Right ventricle myocardium inferior (tissue), 1 donor: ENCODE measurements at places on chromosomes 12 and 14.

- no peak for DNase-seq
Observed at GRCh38 chr12:99389751-99390150, 257.8 kb upstream of the GARIN6 start.

DNA sequence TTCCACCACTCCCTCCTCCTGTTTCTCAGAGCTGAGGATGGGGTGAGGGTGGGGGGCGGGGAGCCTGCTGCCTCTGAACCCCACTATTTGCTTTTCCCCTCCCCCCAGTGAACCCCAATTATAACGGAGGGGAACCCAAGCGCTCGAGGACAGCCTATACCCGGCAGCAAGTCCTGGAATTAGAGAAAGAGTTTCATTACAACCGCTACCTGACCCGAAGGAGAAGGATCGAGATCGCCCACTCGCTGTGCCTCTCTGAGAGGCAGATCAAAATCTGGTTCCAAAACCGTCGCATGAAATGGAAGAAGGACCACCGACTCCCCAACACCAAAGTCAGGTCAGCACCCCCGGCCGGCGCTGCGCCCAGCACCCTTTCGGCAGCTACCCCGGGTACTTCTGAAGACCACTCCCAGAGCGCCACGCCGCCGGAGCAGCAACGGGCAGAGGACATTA, 1.1 kb downstream of the HOXC4 start:
- no peak for DNase-seq

DNA sequence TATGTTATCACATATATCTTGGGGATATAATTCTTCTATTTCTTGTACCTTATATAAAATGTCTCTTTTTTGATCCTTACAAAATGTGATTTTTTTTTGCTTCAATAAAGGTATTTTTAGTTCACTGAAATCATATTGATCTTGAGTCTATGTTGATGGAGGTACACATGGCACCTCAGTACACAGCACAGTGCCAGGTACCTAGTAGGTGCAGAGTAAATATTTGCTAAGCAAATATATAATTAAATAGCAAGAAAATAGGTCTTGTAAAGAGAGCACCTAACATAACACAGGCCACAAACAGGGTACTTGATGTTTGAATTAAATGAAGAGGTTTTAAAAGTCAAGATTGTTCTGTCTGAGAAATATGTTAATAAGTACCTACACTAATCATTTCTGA, 69.7 kb downstream of the CIT start:
- no peak for DNase-seq

- DNase-seq = no peak
Observed at GRCh38 chr12:54932038-54932437, 52.5 kb downstream of the TESPA1 start.

GRCh38 chr14:75401361-75401760, 26.5 kb upstream of the JDP2 start:
- DNase-seq = peak; percentile 75

DNA sequence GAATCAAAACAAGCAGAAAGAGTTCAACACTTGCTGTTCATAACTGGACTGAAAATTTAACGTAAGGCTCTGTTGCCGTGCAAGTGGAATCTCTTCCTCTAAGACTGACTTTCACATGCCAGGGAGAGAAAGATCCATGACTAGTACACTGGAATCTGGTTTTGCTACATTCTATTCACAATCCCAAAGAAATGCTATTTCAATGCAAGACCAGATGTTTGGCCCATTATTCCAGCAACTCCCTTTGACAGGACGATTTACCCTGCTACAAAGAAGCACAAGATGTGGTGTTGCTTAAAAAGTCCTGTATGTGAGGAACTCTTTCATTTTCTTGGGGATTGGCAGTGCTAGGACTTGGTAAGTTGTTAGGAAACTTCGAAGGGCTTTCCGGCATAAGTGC, 17.4 kb downstream of the RFC5 start:
- no peak for DNase-seq

DNA sequence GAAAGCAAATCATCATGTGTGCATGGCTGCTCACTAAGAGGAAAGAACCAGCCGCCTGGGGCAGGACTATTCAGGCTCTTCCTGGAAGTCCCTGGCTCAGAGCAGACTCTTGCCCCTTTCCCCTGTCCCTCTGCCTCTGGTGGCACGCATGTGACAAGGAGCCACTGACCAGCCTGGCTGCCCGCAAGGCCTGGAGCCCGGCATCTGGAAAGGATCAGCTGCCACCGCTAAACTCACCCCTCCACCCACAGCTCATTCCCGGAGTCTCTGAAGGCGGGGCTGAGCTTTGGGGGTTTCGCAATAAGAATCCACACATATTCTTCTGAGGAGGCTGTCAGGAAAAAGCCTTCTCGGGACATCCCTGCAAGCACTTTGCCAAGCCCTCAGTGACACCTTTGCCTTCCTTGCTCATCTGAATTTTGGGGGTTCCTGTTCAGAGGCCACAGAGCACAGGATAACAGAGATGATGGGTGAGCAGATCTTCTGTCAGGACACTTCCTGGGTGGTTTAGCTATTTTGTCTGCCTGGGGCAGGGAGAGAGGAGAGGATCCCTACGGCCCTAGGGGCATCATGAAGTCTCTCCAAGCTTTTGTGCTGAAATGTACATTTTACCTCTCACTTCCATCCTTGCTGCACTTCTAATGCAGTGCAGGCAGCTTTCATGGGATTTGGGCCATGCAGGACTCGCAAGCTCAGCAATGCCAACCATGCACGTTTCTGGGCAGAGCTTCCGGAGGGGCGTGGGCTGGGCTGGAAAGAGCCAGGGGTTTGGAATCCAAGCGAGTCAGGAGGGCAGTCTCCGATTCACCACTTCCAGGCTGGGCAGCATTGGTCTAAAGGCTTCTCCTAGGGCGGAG, 124.8 kb upstream of the MAP1LC3B2 start:
- DNase-seq = peak; percentile 87

- no peak for DNase-seq
Observed at GRCh38 chr12:131054345-131055092, 100.8 kb downstream of the ADGRD1 start.

DNA sequence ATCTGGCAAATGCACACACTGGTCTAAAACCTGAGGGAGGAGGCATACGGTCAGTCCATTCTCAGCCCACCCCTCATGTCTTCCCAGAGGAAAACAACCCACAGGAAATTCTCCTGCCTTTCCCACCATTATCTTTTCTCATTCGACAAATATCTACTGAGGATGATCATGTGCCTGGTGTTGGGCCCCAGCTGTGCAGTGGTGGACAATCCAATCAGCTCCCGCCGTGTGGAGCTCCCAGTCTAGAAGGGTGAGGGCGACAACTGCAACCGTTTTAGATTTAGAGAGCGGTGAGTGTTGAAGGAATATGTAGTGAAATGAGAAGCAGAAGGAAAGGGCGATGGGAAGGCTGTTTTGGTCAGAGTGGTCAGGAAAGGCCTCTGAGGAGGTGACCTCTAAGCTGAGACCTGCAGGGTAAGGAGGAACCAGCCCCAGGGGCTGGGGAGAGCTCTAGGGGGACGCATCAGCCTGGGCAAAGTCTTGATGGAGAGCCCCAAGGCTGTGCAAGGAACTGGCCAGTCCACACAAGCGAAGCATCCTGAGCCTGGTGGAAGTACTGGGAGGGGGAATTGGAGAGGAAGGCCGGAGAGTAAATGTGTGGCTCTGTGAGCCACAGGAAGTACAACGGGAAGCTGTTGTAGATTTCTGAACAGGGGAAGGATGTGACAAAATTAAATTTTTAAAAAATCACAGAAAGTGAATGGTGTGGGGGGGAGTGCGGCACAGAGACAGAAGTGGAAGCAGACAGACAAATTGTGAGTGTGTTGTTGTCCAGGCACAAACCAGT, 192.8 kb downstream of the NTF3 start:
- no peak for DNase-seq

GRCh38 chr14:53571641-53572328, 384.8 kb downstream of the BMP4 start:
- DNase-seq = no peak

GRCh38 chr12:66393890-66394289, 91.6 kb downstream of the HELB start:
- no peak for DNase-seq

DNA sequence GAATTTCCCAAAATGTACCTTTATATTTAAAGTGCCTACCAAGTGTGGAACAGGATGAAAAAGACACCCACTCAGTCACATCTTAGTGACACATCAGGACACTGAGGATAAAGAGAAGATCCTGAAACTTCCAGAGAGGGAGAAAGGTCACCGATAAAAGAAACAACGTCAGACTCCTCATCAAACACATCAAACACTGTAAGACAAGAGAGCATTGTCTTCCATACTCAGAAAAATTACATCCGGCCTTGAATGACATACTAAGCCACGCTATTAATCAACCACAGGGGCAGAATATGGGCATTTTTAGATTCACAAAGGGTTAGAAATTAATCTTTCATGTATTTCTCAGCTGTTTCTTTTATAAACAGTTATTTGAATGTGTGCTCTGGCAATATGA, 490.3 kb downstream of the APAF1 start:
- no peak for DNase-seq

DNA sequence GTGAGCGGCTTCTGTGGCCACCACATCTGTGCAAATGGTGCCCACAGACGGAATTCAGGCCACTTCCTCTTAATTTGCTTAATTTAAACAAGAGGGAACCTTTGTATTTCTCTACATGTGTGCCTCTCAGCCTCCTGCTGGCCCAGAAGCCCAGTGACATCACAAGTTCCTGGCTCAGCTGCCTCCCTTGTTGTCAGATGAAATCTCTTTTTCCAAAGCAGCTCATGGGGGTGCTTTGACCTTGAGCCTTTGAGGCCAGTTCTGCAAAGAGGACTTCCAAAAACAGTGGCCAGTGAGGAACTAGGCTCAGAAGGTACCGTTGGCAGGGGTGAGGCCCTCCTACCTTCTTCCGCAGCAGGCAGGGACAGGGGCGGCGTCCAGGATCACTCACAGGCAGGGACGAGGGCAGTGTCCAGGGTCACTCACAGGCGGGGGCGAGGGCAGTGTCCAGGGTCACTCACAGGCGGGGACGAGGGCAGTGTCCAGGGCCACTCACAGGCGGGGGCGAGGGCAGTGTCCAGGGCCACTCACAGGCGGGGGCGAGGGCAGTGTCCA, 35.0 kb upstream of the GALNT9 start:
- DNase-seq = no peak

DNA sequence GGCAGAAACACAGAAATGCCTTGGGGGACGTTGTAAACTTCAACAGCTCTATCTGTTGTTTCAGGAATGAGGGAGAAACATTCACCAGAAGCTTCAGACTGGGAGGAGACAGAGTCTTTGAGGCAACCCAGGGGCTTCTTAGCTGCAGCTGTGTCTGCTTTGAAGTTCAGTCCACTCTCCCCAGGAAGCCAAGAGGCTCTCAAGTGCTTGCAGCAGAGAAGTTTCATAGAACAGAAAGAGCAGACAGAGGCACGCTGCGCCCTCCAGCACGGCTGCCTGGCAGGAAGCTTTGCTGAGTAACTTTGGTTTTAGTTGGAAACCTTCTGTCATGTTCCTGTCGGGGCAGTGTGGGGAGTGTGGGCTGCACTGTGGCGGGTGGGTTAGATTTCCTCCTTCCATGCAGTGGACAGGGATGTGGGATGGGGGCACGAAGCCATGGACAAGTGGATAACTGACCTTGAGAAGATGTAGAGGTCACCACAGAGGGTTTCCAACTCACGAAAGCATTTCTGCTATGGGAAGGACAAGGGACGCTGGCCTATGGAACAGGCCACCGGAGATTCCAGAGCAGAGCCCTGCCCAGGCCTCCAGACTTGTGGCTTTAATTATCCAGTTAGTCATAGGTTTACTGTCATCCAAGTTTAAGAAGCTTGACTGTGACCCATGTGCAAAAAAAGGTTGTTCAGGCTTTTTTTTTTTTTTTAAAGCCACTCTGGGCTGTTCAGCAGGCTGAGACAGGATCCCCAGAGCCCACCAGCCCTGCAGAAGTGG, 107.7 kb downstream of the ARF6 start:
- DNase-seq = peak; percentile 81

GRCh38 chr12:45975506-45975905, 14.9 kb downstream of the SCAF11 start:
- DNase-seq = no peak

DNA sequence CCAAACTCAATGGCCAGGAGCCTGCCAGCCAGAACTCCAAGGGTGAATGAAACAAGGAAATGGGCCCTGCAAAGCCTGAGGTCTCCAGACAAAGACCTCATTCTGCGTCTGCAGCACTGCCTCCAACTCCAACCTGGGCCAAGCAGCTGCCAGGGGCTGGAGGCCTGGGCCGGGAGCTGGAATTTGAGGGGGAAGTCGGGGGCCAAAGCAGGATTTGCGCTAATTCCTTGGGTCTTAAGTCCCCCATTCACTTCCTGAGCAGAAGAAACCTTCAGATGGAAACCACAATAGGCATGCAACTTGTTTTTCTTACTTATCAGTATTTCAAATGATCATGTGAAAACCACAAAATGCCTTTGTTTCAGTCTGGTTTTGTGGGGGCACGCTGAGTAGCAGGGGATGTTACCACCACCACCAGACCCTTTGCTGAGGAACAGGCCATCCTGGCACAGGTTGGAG, 23.0 kb upstream of the TC2N start:
- no peak for DNase-seq

DNA sequence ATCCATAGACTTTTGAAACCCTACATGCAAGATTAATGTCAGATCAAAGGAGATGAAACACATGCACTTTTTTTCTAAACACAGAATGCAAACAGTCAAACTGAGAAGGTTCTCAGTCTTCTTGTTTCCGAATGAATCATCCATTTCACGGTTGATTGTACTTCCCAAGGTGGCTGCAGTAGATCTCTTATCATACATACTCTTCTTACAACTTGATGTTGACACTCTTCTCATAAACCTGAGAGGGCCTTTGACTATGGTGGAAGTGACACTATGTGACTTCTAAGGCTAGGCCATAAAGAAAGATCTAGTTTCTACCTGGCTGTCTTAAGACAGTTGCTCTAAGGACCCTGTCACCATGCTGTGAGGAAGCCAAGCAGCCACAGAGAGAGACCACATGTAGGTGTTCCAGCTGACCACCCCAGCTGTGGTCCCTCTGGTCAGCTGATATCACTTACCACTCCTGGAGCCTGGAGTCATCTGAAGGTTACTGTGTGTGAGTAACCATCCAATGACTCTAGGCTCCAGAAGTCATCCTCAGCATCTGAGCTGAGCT, 67.2 kb upstream of the HMGA2 start:
- no peak for DNase-seq

- DNase-seq = no peak
Observed at GRCh38 chr12:82904219-82904790, 217.6 kb downstream of the TMTC2 start.

- DNase-seq = no peak
Observed at GRCh38 chr14:94054936-94055335, 26.1 kb downstream of the DDX24 start.
